Peyer's patch (tissue), 4 donors: ENCODE measurements at places on chromosomes 7 and 10. TPM values are rescaled to one million over a fixed set of nuclear protein-coding genes. Genes with fewer than 3 reads are reported as not detected.

Gene NSUN6
- 21.0 TPM for total RNA-seq

Gene WDR37
- total RNA-seq = 22.3 TPM

Gene HMX2
- not detected for total RNA-seq

Gene MOGAT3
- total RNA-seq = 123 TPM

Gene MINPP1
- 5.8 TPM for total RNA-seq

Gene PHKG1
- 8.3 TPM for total RNA-seq

Gene GPR85
- not detected for total RNA-seq

Gene EPO
- not detected for total RNA-seq

Gene SH2B2
- 2.0 TPM for total RNA-seq

Gene NEUROD6
- total RNA-seq = not detected

Gene ST7
- total RNA-seq = 26.8 TPM

Gene MRLN
- total RNA-seq = not detected

Gene LRRC18
- 1.7 TPM for total RNA-seq

Gene ATRNL1
- 3.8 TPM for total RNA-seq

Gene POT1
- total RNA-seq = 79.2 TPM

Gene ZNF736
- total RNA-seq = 8.5 TPM

Gene ERV3-1
- total RNA-seq = 9.8 TPM

Gene ADAM12
- total RNA-seq = 1.1 TPM

Gene SLC26A5
- 0.54 TPM for total RNA-seq

Gene ZP3
- 3.3 TPM for total RNA-seq

Gene PDLIM1
- total RNA-seq = 193 TPM

Gene CCNY
- total RNA-seq = 21.7 TPM

Gene KCNMA1
- total RNA-seq = 17.8 TPM

Gene FAM20C
- total RNA-seq = 50.7 TPM

Gene SOSTDC1
- total RNA-seq = 5.8 TPM

Gene GPR37
- total RNA-seq = not detected

Gene FAM131B
- total RNA-seq = not detected

Gene PRKAR2B
- total RNA-seq = 28.1 TPM

Gene PRRT4
- total RNA-seq = not detected

Gene CDH23
- total RNA-seq = 3.6 TPM

Gene PBLD
- 241 TPM for total RNA-seq

Gene TCAF2
- total RNA-seq = 1.7 TPM

Gene ZNF487
- 51.7 TPM for total RNA-seq

Gene NOLC1
- total RNA-seq = 149 TPM

Gene OR6V1
- not detected for total RNA-seq

Gene CLDN3
- total RNA-seq = 795 TPM

Gene CUZD1
- total RNA-seq = 0.38 TPM

Gene RNF133
- total RNA-seq = 3.3 TPM

Gene IFIT3
- total RNA-seq = 10.6 TPM

Gene KCND2
- total RNA-seq = not detected

Gene SORBS1
- 57.1 TPM for total RNA-seq
